NCI-H510A treated with DMSO at 0.1 percent for 48 hours (cell line): ENCODE measurements at places on chromosomes 3 and 15.
A peak's percentile ranks its signal among the peaks of the same experiment; 100 is the strongest.

- no peak for DNase-seq
These were observed 446.0 kb upstream of the EPHA3 start for GRCh38 chr3:88661433-88661824.

DNA sequence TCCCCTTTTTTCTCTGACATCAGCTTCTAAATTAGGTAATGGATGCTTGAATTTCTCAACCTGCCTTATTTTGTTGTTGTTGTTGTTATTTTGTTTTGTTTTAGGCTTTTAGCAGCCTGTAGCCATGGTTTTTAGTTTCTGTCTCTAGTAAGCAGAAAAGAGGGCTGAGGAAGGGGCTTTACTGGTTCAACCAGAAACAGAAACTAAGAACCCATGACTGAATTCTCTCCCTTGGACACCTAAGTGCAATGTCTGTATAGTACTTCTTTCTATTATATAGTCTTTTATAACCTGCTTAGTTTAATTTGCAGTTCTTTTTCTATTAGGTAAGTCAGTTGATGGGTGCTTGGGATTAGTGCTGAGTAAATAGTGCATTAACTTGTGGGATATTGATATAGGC, 129.0 kb downstream of the BBX start:
- DNase-seq, result no peak

DNA sequence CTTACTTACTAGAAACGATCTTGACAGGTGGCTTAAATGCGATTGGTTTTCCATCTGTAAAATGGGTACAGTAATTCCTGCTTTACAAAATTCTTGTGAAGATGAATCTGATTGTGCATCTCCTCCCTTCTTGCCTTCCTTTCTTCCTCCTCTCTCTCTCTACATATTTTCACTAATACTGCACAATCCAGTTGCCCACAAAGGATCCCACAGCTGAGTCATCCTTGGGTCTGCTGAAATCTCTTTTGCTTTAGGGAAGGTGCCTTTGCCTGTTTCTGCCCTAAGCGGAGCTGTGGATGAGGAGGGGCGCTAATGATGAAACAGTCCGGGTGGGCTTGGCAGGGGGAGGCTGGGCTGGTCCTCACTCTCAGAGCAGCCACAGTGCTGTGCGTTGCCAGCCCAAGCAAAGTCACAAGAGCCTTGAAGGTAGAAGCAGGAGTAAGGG, 46.1 kb downstream of the AMOTL2 start:
- no peak for DNase-seq

DNA sequence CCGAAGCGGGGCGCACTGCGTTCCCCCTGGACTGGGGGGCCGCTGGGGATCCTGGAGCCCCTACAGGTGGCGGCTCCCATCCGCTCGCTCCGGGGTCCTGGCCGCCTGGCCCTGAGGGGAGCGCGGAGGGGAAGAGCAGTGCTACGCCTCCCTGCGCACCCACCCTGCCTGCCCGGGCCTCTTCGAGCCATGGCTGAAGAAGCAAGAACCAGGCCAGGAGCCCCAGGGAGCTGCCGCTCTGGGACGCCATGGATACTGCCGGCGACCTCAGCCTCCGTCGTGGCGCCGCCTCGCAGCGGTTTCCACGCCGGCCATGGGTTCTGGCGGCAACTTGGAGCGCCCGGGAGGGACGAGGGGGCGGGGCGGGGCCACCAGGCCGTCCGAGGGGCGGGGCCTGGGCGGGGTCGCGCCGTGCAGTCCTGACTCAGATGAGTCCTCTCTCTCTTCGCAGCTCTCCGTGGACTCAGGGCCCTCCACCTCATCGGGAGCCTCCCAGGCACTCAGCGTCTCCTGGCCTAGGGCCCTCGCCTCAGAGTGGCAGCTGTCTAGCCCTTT, 50.9 kb downstream of the MYL3 start:
- DNase-seq, result peak; percentile 69

DNA sequence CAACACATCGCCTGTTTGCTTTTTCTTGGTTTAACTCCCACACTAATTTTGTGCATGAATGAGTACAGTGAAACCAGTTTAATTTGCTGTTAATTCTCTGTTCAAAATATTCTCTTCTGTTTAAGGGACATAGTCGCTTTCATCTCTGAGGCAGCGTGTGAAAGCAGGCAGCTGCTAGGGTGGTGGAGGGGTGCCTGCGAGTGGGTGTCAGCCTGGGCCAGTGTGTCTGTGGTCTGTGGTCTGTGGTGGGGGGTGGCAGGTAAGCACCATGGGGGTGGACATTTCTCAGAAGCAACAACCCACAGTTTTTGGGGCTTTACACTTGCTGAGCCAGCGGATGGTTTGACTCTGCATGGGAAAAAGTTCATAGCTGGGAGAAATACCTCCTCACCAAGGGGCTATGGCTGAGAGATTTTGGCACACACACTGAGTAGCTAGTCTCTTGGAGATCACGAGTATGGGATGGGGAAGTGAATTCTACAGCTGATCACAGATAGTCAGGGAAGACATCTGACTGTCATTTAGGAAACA, 109.2 kb downstream of the EPHB1 start:
- no peak for DNase-seq

GRCh38 chr3:64539451-64540196, 148.2 kb downstream of the ADAMTS9 start:
- no peak for DNase-seq

DNA sequence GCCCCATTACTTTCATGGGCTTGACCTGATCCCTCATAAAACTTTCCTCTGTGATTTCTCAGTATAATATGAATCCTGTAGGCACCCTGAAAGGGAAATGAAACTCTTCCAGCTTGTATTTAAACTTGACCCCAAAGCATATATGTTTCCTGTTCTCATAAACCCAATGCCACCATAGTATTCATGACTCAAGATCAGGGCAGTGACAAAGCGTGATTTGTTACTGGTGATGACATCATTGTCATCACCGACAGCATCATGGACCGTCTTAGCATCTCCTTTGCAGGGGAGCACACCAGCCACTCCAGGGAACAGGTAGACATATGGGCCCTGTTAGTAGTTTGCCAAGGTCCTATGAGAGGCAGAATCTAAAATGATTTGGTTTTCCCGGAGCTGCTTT, 741.2 kb downstream of the NR2F2 start:
- DNase-seq, result no peak

GRCh38 chr3:189557824-189558223, 73.4 kb upstream of the TP63 start:
- no peak for DNase-seq
